ENCODE measurements at places on chromosomes 6 and 20.

- DNase-seq, result no peak
These were observed 96.4 kb upstream of the DUSP22 start for GRCh38 chr6:195861-196360.

DNA sequence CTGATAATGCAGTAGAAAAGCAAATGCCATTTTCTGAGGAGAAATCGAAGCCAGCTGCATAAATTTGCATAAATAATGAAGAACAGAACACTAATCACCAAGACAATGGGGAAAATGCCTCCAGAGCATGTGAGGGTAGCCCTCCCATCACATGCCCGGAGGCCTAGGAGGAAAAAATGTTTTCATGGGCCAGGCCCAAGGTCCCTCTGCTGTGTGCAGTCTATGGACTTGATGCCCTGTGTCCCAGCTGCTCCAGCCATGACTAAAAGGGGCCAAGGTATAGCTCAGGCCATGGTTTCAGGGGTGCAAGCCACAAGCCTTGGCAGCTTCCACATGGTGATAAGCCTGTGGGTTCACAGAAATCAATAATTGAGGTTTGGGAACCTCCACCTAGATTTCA, 164.1 kb downstream of the HAO1 start:
- DNase-seq, result no peak

- no peak for DNase-seq
These were observed 1.9 kb downstream of the TBPL1 start for GRCh38 chr6:133954657-133955576.

- no peak for DNase-seq
These were observed 95.6 kb upstream of the SLC35B3 start for GRCh38 chr6:8530785-8531435.

- DNase-seq, result no peak
These were observed 86.2 kb downstream of the VEGFA start for GRCh38 chr6:43856005-43856765.
